ENCODE measurements at places on chromosomes 13 and 19. TPM values are rescaled to one million over a fixed set of nuclear protein-coding genes. Genes with fewer than 3 reads are reported as not detected.
A peak's percentile ranks its signal among the peaks of the same experiment; 100 is the strongest.

DNA sequence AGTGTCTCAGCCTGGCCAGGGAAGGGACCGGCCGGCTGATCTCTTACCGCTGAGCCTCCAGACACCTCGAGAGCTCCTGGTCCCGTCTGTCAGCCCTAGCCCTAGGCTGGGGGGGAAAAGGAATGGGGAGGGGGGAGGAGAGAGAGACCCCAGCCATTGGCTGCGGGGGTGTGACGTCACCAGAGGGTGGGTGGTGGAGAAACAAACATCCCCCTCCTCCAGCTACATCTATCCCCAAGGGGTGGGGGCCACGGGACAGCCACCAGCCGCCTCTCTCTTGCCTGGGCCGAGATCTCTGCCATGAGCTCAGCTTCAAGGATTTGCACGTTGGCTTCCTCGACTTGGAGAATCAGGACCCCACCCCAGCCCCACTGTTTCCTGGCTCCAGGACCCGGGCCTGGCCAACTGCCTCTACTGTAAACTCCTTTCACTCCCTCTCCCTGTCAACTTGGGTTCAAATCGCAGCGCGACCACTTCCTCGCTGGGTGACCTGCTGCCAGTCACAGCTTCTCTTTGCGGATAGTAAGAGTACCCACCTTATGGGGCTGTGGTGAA is at the start of gene PRX:
Gene PRX, minus strand, starts transcription at position 88 of the 555 bp plus-strand sequence. CDS start 5,446 bp downstream, outside the sequence.
- no peak for DNase-seq

DNA sequence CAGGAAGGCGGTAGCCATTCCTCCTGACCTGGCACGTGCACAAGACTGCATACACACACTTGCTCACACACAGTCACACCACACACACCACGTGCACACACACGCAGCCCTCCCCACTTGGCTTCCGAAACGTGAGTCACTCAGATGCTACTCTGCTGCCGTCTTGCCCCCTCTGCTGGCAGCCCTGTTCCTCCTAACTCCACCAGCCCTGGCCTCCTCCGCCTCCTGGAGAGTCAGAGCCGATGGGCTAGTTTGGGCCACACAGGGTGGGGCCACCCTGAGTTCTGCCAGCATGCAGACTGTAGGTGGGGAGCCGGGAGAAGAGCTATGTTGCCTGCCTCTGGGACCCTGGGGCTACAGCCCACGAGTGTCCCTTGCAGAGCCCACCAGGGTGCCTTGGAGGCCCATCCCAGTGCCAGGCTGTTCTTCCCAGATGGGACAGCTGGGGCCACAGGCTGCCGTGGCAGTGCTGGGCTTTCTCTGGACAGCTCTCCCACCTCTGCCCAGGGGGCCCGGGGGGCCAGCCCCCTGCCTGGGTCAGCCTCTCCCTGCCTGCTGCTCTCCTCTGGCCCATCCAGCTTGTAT is 12.1 kb downstream of the PIN1 start:
- DNase-seq, result peak; percentile 56

- no peak for DNase-seq
Observed at GRCh38 chr13:49265822-49266221, 18.1 kb downstream of the CDADC1 start.

GRCh38 chr19:39263912-39264305 is 4.3 kb upstream of the IFNL2 start:
- no peak for DNase-seq

DNA sequence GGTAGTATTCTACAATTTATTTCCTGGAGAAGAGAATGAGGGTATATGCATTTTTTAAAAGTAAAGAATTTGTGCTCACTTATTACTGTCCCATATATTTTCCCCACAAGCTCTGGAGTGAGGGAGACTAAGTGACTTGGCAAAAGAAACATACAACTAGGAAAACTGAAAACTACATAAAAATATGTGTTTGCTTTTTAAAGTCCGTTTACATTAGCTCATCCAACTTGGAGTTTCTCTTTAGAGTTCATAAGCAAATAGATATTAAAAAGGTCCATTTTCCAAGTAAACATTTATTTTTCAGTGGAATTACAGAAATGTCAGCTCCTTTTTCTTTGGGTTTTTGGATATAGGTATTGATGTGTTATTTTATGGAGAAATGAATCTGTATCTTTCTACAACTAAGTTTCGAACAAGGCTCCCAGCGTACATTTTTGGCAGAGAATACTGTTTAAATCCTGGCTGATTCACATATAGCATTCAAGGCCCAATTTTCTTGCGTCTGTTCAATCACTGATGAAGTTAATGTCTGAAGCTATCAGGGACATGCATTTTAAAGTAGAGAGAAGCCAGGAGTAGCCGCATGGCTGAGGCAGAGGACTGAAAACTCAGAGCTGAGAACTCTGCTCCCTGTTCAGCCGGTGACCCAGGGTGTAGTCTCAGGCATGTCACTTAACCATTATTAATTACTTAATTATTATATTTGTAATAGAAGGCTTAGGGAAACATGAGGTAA is 729.4 kb downstream of the EFNB2 start:
- DNase-seq, result no peak

- no peak for DNase-seq
Observed at GRCh38 chr13:23670793-23671192, 100.6 kb downstream of the TNFRSF19 start.

- DNase-seq, result no peak
Observed at GRCh38 chr19:30024091-30024490, 82.1 kb downstream of the URI1 start.

DNA sequence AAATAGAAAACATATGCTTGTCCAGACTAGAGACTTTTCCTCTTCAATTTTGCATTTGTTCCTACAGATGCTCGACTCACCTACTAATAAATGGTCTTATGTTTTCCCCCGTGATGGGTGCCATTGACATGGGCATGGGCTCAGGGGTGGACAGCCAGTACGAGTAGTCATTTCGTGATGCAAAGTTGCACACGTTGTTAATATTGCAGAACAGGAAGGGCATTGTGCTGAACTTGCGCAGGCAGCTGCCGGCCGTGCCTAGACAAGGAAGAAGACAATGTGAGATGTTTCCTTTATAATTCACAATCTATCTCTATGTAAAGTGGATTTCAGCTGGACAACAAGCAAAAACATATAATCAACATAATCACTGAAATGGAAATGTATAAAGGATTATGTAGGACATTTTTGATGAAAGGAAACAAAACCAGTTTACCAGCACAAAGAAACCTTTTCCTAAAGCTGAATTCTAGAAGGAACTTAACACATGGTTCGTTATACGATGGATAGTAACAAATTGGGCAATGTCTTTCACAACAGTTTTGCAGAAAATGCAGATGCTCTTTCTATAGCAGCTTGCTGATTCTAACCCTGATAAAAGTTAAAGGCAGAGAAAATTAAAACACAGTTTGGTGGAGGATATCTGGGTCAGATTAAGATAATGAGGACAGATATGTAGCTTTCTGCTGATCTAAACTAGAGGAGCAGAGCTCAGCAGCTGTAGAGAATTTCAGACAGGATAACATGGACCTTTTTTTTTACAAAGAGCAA is 145.7 kb downstream of the COL4A1 start:
- no peak for DNase-seq

- DNase-seq, result no peak
Observed at GRCh38 chr13:39362652-39363381, 240.2 kb downstream of the LHFPL6 start.

DNA sequence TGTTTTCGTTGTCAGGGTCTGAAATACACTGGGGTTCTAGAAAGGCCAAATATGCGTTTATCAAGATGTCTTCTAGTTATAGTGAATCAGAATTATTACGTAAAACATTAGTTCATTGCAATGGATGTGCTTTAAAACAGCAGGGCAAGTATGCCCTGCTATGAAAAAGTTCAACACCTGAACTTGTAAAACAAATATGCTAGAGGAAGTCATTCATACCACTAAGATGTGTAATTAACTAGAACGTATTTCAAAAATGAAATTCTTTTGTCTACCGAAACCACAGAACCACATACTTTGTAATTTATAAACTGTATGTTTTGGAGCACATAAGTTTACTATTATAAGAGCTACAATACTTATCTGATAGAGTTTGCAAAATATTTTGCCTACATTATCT is 266.2 kb downstream of the KCTD12 start:
- no peak for DNase-seq

GRCh38 chr13:111382411-111382810 is 62.0 kb downstream of the TEX29 start:
- no peak for DNase-seq

- DNase-seq, result no peak
Observed at GRCh38 chr19:55441692-55442321, 1.3 kb downstream of the SHISA7 start.

DNA sequence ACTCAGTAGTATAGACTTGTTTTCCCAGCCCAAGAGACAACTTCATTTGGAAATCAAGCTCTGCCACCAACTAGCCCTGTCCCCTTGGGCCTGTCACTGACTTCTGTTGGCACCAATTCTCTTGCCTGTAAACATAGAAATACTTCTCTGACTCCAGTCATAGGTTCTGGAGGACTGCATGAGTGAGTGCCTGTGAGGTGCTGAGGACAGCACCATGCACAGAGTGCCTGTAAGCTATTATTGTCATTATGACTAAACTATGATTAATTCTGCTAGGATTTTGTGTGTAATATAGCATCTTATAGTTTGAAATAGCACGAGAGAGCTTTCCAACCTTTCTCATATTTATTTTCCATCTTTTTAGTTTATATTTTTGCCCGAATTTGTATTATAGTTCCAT is 247.9 kb downstream of the MYO16 start:
- DNase-seq, result no peak

- peak; percentile 71 for DNase-seq
Observed at GRCh38 chr19:8654591-8655339, 24.3 kb downstream of the NFILZ start.

DNA sequence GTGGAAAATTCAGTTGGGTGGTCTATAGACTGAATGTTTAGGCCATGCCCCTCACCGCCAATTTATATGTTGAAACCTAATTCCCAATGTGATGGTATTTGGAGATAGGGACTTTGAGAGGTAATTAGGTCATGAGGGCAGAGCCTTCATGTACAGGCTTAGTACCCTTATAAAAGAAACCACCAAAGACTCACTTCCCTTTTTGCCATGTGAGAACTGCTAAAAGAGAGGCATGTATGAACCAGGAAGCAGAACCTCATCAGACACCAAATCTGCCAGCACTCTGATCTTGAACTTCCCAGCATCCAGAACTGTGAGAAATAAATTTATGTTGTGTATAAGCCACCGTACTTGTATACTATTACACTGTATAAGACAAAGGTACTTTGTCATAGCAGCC is 40.6 kb downstream of the UQCRFS1 start:
- no peak for DNase-seq

DNA sequence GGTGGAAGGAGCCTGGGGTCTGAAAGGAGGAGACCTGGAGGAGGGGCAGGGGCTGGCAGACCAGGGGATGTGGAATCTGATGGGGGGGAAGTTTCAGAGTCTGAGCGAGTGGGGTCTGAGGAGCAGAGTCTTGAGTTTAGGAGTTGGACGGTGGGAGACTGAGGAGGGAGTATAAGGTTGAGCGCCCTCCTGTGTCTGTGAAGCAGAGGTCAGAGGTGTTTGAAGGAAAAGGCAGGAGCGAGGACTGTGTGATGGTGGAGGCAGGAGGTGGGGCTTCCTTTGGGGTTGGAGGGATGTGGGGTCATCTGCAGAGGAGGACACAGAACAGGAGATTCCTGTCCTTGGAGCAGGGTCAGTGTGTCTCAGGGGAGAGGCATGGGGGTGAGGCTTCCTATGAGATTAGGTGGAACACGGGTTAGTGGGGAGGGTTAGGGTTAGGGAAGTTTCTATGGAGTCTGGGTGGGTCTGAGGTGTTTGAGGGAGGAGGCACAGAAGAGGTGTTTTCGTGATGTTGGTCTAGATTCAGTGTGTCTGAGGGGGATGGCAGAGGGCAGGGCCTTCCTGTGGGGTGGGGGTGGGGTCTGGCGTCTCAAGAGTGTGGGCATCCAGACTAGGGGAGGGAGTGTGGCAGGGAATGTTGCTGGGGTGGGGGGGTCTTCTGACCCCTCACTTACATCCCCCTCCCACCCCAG is 8.3 kb downstream of the RYR1 start:
- DNase-seq, result no peak

- DNase-seq, result no peak
Observed at GRCh38 chr13:26756961-26757360, 3.6 kb downstream of the GPR12 start.

DNA sequence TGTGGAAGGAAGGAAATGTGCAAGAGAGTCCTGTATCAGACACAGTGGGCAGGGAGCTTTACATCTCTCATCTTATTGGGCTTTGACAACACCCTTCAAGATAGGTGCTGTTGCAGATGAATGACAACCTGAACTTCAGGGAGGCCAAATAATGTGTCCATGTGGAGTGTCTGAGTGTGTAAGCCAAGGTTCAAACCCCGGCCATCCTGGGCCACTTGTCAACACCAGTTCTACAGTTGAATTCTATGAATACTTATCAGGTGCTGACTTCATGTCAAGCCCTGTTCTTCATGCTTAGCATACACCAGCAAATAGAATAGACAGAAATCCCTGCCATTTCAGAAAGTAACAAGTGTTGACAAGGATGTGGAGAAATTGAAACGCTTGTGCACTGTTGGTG is 354.4 kb downstream of the KCNRG start:
- no peak for DNase-seq

- no peak for DNase-seq
Observed at GRCh38 chr13:94412870-94413597, 66.4 kb downstream of the DCT start.

- peak; percentile 55 for DNase-seq
Observed at GRCh38 chr19:13881692-13882418, 4.9 kb downstream of the NANOS3 start.

DNA sequence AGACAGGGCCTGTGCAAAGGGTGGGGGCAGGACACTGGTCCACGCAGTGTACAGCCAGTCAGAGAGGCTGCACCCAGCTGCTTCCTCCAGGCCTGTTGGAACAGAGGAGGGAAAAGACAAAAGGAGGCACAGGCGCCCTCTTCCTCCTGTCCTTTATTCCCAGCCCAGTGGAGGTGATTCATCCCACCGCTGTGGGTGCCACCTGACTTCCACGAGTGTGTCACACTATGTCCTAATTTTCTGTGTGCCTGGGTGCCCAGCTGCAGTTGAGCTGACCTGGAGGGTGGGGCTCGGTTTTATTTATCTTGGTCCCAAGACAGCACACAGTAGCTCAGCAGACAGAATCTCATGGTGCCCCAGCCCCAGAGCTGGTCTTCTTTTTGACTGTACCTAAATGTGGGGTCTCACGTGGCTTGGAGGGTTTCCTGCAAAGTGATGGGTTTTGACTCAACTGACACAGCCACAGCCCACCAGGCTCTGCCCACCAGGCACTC is 9.0 kb downstream of the EPS15L1 start:
- no peak for DNase-seq

CERS1 gene
- total RNA-seq, result not detected

ATF5 gene
- 12.1 TPM for total RNA-seq

LGALS14 gene
- not detected for total RNA-seq

EDDM13 gene
- total RNA-seq, result 2.2 TPM

GYS1 gene
- 55.8 TPM for total RNA-seq

KLHL1 gene
- total RNA-seq, result not detected

ZNF726 gene
- total RNA-seq, result 14.8 TPM

ZNF816 gene
- total RNA-seq, result 14.0 TPM

BSG gene
- 233 TPM for total RNA-seq

DNAAF3 gene
- not detected for total RNA-seq

OR10H1 gene
- not detected for total RNA-seq
